ENCODE measurements at places on chromosomes 3 and 15.

- H3K4me3 ChIP-seq, result no peak overlapping the region
- H3K36me3 ChIP-seq, result no peaks in the 10 kb centered on the region
- no peak for DNase-seq
- H3K27me3 ChIP-seq, result peaks cover 5% of the 10 kb centered on the region
Measured at GRCh38 chr3:123416173-123416572, 32.7 kb downstream of the ADCY5 start.

- no peaks in the 10 kb centered on the region for H3K4me1 ChIP-seq
- DNase-seq, result no peak
- no peaks in the 10 kb centered on the region for H3K27me3 ChIP-seq
- H3K27ac ChIP-seq, result no peak overlapping the region
Measured at GRCh38 chr3:87833039-87833377, 225.8 kb downstream of the CGGBP1 start.

GRCh38 chr3:122148941-122149627, 34.4 kb upstream of the CASR start:
- H3K27ac ChIP-seq, result peak overlapping the region; percentile 9
- H3K4me1 ChIP-seq, result peaks cover 23% of the 10 kb centered on the region
- DNase-seq, result no peak
- H3K27me3 ChIP-seq, result no peaks in the 10 kb centered on the region
- peaks cover 3% of the 10 kb centered on the region for H3K36me3 ChIP-seq

- DNase-seq, result no peak
- no peaks in the 10 kb centered on the region for H3K4me1 ChIP-seq
- H3K36me3 ChIP-seq, result no peaks in the 10 kb centered on the region
- peaks cover 21% of the 10 kb centered on the region for H3K27me3 ChIP-seq
Measured at GRCh38 chr15:82585072-82585471, 44.8 kb upstream of the RPS17 start.

GRCh38 chr15:70967646-70968045, 75.0 kb downstream of the LRRC49 start:
- H3K27me3 ChIP-seq, result peaks cover 2% of the 10 kb centered on the region
- H3K36me3 ChIP-seq, result no peaks in the 10 kb centered on the region
- H3K4me1 ChIP-seq, result no peaks in the 10 kb centered on the region
- no peak for DNase-seq

- DNase-seq, result no peak
- peaks cover 2% of the 10 kb centered on the region for H3K36me3 ChIP-seq
- H3K27ac ChIP-seq, result no peak overlapping the region
- H3K4me1 ChIP-seq, result no peaks in the 10 kb centered on the region
Measured at GRCh38 chr3:149448331-149448831, 26.1 kb upstream of the TM4SF4 start.

DNA sequence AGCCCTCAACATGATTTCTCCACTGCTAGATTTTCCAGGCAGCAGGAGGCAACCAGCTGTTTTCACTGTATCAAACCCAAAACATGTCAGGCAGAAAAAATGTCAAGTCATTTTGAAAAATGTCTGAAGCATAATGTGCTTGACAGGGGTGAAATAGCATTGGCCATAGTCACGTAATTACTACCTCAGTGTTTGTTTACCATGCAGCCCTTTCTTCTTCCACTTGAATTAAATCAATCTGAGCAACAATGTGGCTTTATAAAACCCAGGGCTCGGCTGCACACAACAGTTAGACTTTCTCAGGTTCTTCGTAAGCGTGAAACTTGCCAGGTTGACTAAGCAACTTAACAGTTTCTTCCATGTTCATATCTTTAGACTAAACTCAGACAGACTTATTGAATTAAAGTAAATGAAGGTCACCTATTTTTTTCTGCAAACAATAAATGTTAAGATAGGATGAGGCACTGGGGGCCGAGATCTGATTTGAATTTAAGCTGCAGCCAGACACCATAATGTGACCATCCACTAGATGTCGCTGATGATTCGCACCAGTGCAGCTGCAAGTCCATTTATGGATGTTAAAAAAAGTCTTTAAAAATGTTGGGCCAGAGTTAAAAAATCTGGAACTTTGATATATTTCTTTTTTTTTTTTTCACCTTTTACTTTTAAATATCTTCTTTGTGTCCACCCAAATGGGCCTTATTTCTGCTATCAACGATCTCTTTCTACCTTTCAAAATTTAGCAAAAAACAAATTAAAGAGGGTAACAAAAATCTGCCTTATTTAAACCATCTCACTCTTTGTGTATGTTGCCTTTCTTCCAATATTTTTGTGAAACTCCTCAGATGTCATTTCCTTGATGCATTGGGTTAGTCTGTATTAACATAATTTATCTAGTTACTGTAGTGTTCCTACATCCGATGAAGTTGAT, 305.9 kb downstream of the CACNA2D3 start:
- H3K4me3 ChIP-seq, result no peak overlapping the region
- H3K4me1 ChIP-seq, result no peaks in the 10 kb centered on the region
- peak; percentile 4 for DNase-seq
- H3K27me3 ChIP-seq, result no peaks in the 10 kb centered on the region

DNA sequence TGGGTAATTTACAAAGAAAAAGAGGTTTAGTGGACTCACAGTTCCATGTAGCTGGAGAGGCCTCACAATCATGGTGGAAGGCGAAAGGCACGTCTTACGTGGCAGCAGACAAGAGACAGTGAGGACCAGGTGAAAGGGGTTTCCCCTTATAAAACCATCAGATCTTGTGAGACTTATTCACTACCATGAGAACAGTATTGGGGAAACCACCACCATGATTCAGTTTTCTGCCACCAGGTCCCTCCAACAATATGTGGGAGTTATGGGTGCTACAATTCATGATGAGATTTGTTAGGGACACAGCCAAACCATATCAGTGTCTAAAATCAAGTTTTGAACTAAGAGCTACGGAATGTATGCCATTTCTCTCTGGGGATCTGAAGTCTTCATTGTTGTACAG, 354.8 kb upstream of the C2CD4B start:
- H3K4me1 ChIP-seq, result no peaks in the 10 kb centered on the region
- no peak overlapping the region for H3K27ac ChIP-seq
- H3K36me3 ChIP-seq, result no peaks in the 10 kb centered on the region
- DNase-seq, result no peak
- peaks cover 10% of the 10 kb centered on the region for H3K27me3 ChIP-seq

GRCh38 chr15:58546635-58547627, 115.1 kb downstream of the LIPC start:
- H3K36me3 ChIP-seq, result peaks cover 13% of the 10 kb centered on the region
- peak overlapping the region; percentile 97 for H3K27ac ChIP-seq
- H3K4me1 ChIP-seq, result peaks cover 63% of the 10 kb centered on the region
- no peak for DNase-seq

- no peak overlapping the region for H3K27ac ChIP-seq
- H3K27me3 ChIP-seq, result peaks cover 18% of the 10 kb centered on the region
- H3K36me3 ChIP-seq, result no peaks in the 10 kb centered on the region
- DNase-seq, result no peak
Measured at GRCh38 chr15:40349163-40349562, 1.7 kb upstream of the PHGR1 start.

- peaks cover 9% of the 10 kb centered on the region for H3K4me1 ChIP-seq
- DNase-seq, result no peak
- no peak overlapping the region for H3K27ac ChIP-seq
- no peak overlapping the region for H3K4me3 ChIP-seq
Measured at GRCh38 chr3:113405180-113405579, 36.1 kb downstream of the CFAP44 start.

GRCh38 chr3:58037141-58037910, 29.1 kb downstream of the FLNB start:
- peaks cover 7% of the 10 kb centered on the region for H3K36me3 ChIP-seq
- H3K27me3 ChIP-seq, result peaks cover 7% of the 10 kb centered on the region
- H3K4me1 ChIP-seq, result peaks cover 61% of the 10 kb centered on the region
- DNase-seq, result no peak

DNA sequence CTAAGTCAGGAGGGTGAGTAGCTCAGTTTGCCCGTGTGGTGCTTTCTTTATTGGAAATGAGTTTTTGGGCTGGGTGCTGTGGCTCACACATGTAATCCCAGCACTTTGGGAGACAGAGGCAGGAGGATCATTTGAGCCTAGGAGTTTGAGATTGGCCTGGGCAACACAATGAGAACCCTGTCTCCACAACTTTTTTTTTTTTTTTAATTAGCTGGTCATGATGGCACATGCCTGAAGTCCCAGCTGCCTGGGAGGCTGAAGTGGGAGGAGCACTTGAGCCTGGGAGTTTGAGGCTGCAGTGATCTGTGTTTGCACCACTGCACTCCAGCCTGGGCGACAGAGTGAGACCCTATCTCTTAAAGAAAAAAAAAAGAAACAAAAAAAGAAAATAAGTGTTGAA, 174.9 kb downstream of the NSMCE3 start:
- no peak overlapping the region for H3K27ac ChIP-seq
- no peaks in the 10 kb centered on the region for H3K27me3 ChIP-seq
- DNase-seq, result no peak
- no peak overlapping the region for H3K4me3 ChIP-seq

DNA sequence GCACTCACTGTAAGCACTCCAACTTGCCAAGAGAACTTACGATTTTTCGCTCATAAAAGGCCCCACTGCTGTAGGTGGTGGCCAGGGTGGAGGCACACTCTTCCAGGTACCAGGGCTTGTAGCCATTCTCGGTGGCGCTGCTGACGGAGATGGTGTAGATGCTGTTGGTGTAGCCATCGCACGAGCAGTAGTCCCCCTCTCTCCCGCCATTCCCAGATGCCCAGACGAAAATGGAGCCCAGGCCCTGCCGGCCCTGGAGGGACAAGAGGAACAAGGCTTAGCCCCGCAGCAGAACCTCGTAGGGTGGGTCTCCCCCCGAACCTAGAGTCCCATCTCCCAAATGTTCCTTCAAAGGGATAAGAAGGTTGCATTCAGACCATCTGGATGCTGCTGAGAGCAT, 96.3 kb downstream of the PCSK6 start:
- H3K36me3 ChIP-seq, result no peaks in the 10 kb centered on the region
- no peaks in the 10 kb centered on the region for H3K27me3 ChIP-seq
- no peak overlapping the region for H3K27ac ChIP-seq
- DNase-seq, result no peak
